ENCODE measurements at places on chromosomes 1 and 21.

GRCh38 chr1:156924478-156925153 is 4.2 kb downstream of the LRRC71 start:
- DNase-seq = no peak

DNA sequence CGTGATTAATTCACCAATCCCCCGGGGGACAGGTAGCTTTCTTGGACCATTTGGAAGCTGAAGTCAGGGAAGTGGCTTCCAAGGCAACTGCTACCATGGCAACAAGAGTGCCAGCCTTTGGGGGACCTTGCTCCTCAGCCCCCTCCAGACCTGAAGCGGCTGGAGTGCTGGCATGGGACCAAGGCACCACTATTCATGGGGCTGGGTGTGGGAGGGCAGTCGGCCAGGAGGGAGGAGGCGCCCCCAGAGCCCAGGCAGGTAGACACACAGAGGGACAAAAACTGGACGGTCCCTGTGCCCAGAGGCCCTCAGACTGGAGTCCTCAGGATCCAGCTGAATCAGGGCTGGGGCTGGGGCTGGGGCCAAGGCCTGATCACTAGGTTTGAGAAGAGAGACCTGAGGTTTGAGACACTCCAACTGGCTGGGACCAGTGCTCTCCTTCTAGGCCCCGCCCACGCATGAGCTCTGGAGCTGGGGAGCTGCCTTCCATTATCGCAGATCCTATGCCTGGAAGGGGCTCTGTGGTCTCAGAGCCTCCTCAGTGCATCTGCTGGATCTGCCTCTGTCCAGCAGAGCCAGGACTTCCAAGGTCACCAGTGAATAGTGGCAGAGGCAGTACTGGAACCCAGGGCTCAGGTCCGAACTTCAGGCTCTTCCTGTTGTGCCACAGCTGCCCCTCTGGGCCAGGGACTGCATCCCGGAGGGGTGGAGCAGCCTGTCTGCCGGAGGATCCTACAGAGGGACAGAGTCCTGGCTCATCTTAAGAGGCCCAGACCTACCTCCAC is 3.3 kb upstream of the KNCN start:
- DNase-seq = no peak

- no peak for DNase-seq
Observed at GRCh38 chr1:24959623-24959975, 29.5 kb upstream of the RUNX3 start.

DNA sequence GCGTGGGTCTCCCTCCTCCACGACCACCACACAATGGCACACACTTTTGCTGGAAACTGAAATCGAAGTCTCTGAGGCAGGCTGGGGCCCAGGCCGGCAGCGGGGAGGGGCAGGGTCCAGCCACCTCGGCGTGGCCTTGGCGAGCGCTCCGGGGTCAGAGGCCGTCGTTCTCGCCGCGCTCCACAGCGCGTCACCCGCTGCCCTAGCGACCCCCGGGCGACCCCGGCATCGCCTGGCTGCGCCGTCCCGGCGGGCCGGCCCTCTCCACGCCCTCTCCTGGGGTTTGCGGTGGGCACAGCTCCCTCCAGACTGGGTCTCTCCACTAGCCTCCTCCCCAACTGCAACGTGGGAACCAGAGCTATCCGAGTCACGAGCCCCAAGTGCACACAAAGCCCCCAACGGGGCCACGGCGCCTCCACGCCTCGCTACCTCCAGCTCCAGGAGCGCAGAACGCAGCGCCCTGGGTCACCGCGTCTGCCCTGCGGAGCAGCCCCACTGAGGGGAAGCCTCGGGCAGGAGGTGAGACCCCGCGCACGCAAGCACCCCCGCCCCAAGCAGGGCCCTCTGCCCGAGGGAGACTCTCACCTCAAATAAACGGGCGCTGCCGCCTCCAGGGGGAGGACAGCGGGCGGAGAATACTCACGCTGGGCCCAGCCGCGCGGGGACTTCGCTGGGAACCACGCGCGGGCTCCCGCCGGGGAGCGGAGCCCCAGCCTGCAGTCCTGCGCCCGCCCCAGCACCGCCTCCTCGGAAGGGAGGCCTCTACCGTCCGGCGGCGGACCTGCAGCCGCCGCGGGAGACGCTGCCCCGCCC is 134.0 kb upstream of the BARHL2 start:
- no peak for DNase-seq

DNA sequence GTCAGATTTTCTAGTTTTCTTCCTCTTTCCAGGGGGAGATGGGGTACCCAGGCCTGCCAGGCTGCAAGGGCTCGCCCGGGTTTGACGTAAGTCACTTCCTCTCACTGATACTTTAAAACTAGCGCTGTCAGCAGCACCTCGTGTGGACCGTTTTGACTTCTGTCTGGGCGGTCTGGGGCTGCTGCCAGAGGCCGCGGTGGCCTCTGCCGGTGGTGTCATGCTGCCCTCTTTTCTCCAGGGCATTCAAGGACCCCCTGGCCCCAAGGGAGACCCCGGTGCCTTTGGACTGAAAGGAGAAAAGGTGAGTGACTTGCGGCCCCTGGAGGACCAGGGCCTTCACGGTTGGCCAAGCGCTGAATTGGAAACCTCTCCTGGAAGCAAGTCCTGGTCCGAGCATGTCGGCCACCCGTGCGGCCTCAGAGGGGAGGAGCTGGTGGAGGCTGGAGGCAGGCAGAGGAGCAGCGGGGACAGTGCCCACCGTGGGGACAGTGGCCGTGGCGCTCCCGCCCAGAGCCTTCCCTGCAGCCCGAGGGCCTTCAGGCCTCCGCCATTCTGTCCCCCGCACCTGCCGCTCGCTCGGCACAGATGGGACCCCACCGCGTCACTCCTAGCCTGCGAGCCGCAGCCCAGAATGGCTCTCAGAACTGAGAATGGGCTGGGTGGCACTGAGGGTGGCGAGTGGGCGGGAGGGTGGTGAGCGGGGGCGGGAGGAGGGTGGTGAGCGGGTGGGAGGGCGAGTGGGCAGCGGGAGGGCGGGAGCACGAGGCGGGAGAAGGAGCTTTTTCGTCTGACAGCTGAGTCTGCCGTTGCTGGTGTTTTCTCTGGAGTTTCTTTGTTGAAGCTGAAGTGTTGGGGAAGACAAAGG is 9.4 kb downstream of the COL6A1 start:
- no peak for DNase-seq

- no peak for DNase-seq
Observed at GRCh38 chr1:114324662-114324965, 170.9 kb upstream of the SYT6 start.

DNA sequence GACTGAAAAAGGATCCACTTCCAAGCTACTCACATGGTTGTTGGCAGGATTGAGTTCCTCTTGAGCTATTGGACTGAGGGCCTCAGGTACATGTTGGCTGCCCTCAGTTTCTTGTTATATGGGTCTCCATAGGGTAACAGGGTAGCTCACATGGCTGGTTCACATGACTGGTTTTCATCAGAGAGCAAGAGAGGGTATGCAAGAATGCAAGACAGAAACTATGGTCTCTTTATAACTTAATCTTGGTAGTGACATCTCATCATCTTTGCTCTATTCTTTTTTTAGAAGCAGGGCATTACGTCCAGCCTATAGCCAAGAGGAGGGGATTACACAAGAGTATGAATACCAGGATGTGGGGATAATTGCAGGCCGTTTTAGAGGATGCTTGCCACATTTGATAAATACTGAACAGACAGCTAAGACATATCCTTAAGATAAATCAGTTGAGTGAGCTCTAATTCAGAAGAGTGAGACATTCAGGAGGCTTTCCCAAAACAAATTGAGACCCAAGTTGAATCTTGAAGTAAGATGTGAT is 100.2 kb downstream of the HMCN1 start:
- no peak for DNase-seq

GRCh38 chr21:45700461-45700860 is 56.9 kb downstream of the PCBP3 start:
- DNase-seq = no peak

GRCh38 chr1:56227886-56228285 is 351.5 kb downstream of the PLPP3 start:
- DNase-seq = no peak

GRCh38 chr1:177310326-177310725 is 139.6 kb downstream of the BRINP2 start:
- DNase-seq = no peak

DNA sequence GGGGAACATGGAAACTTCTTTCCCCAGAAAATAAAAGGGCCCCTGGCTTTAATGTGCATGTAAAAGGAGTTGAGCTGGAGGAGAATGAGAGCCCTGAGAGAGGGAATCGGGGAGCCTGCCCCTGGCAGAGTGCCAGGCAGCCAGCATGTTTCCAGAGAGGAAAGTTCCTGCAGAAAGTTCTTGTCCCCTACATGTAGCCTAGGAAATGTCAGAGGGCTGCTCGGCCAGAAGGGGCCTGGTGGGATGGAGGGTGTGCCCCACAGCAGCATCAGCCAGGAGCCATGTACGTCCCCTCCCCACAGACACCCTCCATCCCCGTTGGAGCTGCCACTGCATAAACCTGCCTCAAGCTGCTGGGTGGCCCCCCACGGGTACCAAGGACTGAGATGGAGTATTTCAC is 5.4 kb upstream of the PRELP start:
- DNase-seq = no peak

DNA sequence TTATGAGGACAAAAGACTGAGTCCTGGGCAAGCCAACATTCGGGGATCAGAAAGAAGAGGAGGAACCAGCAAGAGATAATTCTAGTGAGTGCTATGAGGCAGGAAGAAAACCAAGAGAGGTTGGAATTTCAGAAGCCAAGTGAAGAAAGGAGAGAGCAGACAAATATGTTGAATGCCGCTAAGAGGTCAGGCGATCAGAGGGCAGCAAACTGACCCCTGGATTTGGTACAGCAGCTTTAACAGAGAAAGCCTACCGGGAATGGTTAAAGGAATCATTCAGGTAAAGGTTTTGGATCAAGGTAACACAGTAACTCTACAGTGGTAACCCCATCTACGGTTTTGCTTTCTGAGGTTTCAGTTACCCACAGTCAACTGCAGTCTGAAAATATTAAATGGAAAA is 5.4 kb downstream of the CLCC1 start:
- DNase-seq = no peak

Measured in right renal pelvis (tissue), 4 donors.